Testis (tissue), 5 donors: ENCODE measurements at places on chromosomes 3 and 15. TPM values are rescaled to one million over a fixed set of nuclear protein-coding genes. Genes with fewer than 3 reads are reported as not detected.

SOX14 gene
- not detected for total RNA-seq

NRG4 gene
- 10.8 TPM for total RNA-seq

DNA sequence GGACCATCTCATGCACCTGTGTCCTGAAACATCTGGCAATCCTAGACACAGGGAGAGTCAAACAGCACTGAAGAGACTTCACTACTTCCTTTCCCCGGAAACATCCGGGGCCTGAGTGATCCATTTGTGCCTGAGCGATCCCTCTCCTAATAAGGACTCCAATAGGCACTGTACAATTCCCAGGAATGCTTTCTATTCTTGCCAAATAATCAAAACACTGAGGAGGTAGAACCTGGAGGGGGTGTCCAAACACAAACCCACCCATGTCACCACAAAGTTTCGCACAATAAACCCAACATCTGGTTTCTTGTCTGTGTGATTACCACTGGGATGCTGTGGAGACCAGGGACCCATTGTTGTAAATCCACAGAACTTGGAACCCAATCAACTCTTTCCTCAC lies 205.0 kb downstream of the OPA1 start:
- DNase-seq, result no peak

DNA sequence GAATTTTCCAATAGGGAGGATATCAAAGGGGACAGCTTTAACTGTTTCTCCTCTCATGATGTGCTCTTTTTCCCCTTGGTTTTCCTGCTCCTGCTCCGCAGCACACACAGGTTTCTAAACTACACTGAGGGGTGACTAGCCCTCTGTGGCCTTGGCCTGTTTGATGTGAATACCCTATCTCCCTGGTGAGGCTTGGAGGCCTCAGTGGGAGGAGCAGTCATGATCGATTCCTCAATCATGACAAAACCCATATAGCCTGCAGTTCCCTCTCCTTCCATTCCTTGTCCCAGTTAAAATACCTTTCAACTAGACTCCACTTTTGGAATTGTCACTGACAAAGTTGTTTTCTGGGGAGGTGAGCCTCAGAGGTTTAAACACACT lies 24.0 kb upstream of the USP3 start:
- DNase-seq, result no peak

GRCh38 chr15:78623786-78624497 lies 3.1 kb upstream of the CHRNA3 start:
- DNase-seq, result no peak

SCN5A gene
- total RNA-seq, result 0.99 TPM

- DNase-seq, result no peak
Observed at GRCh38 chr3:194505791-194506415, 19.1 kb upstream of the ATP13A3 start.

- DNase-seq, result no peak
Observed at GRCh38 chr15:54638666-54639065, 558.1 kb downstream of the RSL24D1 start.

GRCh38 chr3:31166249-31166885 lies 271.9 kb upstream of the GADL1 start:
- DNase-seq, result no peak

GRCh38 chr3:52021489-52022268 lies 26.0 kb upstream of the RPL29 start:
- no peak for DNase-seq

PLSCR5 gene
- total RNA-seq, result not detected

DNA sequence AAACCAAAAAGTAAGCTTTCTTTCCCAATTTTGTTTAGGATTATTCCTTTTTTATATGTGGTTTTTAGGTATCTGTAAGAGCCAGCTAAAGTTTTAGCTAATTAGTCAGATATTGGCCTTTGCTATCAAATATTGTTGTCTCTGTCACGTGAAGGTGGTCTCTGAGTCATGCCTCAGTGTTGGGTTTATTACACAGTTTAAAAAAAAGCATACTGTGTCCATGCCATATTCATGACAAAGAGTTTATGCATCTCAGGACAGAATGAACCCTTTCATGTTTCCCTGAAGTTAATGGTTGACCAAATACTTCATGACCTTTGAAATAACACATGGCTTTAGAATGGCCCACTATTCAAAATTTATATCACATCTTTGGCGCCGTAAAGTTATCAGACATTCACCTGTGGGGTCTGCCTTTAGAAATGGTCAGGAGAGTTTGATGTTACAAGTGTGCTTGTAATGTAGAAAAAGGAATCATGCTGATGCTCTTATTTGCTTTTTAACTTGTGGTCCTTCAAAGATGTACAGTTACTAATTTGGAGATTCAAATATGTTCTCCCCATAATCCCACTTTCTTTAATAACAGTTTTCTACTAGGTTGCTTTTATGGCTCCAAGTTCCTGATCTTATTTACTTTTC lies 101.5 kb downstream of the MYRIP start:
- DNase-seq, result no peak

- no peak for DNase-seq
Observed at GRCh38 chr15:48090666-48091065, 30.1 kb upstream of the SLC24A5 start.

MED12L gene
- 18.5 TPM for total RNA-seq

DNA sequence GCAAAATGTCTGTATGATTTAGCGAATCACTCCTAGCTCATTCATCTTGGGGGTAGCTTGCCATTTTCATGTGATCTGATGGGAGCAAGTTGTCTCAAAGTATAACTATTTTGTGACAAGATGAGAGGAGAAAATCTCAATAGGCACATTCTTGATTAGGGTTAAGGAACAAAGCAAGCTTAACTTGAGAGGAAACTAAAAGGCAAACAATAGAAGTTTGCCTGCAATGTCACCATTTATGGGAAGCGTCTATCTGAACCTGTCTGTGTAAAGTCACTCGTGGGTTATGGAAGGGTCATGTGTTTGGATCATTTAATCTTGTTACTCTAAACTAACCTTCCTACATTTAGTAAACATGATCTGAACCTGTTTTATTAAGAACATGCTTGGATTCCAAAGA lies 232.5 kb downstream of the CDIN1 start:
- no peak for DNase-seq

SRGAP3 gene
- total RNA-seq, result 65.9 TPM

DNA sequence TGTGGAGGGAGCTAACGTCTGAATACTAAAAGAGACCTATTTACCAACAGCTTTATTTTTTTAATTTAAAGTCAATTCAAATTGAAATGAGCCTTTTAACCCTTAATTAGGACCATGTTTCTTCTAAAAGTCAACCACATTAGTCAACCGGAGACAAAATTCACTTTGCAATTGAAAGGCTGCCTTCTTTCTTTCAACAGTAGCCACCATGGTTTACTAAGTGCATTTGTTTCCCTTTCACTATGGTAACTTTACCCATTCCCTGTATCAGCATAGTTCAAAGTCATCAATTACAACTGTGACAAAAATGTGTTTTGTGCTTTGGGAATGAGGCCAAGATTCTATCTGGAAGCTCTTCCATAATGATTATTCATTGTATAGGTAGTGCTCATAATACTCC lies 225.4 kb downstream of the EPHA3 start:
- no peak for DNase-seq

DNA sequence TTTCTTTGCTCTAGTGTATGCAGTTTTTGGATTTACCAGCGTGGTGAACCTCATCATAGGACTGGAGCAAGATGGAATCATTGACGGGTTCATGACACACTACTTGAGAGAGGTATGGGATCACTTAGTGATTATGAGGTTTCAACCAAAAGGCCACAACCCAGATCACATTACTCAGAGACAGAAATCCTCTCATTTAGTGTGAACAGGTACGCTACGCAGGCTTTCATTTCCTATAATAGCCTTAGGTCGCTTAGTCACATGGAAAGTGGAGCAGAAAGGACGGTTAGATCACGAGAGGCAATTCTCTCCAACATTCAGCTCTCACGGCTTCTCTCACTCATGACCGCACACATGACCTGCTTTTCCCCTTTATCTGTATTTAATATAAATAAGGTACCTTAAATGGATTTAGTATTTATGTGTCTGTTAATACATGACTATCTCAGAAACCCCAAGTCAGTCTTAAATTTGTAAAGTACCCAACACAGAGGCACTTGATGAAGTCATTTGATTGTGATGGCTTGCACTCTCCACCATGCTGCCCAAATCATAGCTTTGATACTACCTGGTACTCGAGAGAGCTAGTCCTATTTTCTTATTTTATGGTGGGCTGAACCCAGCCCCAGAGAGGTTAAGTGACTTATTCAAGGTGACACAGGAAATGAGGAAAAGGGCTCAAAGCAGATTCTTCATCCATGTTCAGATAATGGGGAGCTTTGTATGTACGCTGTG lies 8.6 kb downstream of the TM6SF1 start:
- DNase-seq, result no peak

DNA sequence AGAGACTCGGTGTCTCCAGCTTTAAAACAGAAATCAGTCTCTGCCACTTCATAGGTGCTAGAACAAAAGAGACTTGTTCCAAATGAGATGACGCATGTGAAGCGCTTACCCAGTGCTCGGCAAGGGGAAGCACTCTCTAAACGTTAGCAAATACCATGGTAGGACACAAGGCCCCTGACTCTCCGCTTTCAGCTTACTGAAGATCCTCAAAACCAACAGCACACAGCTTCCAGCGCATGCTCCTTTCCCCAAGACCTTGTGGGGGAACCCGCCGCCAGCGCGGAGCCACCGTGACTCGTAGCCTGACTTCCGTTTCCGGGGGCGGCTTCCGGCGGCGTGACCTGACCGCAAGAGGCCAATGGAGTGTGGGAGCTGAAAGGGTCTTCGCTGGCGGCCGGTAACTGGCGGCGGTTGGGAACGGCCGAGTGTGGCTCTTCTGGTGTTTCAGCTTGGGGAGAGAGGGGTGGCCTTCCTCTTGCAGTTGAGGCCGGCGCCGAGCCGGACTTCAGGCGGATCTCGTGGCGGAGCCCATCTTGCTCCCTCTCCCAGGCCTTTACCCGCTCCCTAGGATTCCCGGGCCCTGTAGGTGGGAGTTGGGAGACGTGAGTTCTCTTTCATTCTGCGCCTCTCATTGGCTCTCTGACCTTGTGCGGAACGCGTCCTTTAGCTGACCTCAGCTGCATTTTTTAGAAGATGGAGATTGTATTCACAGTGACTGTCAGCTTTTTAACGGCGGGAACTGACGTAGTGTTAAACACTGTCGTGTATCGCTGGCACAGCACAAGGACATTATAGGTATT lies at the start of gene THUMPD3:
Gene THUMPD3, plus strand, starts transcription at position 324 of the 800 bp plus-strand sequence. CDS start 2,015 bp downstream, outside the sequence.
- DNase-seq, result peak; percentile 94

GRCh38 chr15:95439922-95440376 lies 890.6 kb upstream of the NR2F2 start:
- no peak for DNase-seq

DNA sequence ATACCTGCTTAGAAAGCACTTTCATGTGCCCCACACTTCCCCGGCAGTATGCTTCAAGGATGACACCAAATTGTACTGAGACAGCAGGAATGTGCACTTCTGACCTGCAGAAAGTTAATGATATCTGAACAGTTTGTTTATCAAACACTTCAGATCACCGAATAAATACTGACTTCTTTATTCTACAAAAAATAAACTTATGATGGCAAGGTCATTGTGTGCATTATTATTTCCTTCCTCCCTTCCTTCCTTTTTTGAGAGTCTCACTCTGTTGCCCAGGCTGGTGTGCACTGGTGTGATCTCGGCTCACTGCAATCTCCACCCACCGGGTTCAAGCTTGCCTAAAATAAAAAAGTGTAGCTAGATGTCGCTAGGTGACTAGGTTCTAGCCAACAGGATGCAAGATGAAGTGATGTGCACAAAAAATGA lies 80.3 kb downstream of the FAIM start:
- no peak for DNase-seq

DNA sequence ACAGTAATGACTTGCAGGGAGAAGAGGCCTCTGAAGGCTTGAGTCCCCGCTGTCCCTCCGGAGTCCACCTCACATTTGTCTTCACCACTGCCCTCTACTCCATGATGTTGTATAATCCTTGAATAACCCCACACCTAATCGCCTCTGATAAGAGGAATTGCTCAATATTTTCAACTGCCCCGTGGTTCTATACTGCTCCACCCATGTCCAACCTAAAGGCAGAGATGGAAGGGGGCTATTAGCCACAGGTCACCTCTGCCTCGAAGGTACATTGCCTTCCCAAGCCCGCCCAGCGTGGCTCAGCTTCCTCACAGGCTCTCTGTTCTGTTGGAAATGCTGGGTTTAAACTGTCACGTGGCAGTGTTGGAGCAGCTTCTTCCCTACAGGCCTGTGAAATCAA lies 12.4 kb downstream of the TLR9 start:
- DNase-seq, result no peak

DNA sequence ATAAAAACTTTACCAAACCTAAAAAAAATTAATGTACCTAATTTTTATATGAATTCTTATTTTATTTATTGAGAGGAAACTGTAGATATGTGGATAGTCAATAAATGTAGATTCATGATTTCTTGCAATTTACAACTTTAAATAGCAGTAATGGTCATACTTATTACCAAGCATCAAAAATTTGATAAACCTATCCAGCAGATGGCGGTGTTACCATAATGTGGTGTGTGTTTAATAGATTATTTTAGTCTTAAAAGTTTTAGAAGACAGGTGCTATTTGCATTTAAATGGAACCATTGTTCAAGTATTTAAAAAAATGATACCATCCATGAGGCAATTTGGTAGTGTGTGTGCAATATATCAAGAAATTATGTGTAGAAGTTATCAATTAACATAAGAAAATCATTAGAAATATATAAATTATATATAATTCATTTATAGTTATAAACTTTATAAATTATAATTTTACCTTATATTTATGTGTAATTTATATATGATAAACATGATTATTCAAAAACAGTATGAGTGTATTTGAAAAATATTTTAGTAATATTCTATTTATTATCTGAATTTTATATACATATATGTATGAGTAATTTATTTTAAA lies 176.0 kb upstream of the BCHE start:
- DNase-seq, result peak; percentile 29

- no peak for DNase-seq
Observed at GRCh38 chr3:59695860-59696259, 646.0 kb upstream of the CFAP20DC start.

PCLAF gene
- total RNA-seq, result 10.9 TPM

POLQ gene
- 12.0 TPM for total RNA-seq

GRCh38 chr3:46595819-46596314 lies 16.5 kb upstream of the FAM240A start:
- no peak for DNase-seq
